ENCODE measurements at places on chromosomes 5 and 9.
A peak's percentile ranks its signal among the peaks of the same experiment; 100 is the strongest.

DNA sequence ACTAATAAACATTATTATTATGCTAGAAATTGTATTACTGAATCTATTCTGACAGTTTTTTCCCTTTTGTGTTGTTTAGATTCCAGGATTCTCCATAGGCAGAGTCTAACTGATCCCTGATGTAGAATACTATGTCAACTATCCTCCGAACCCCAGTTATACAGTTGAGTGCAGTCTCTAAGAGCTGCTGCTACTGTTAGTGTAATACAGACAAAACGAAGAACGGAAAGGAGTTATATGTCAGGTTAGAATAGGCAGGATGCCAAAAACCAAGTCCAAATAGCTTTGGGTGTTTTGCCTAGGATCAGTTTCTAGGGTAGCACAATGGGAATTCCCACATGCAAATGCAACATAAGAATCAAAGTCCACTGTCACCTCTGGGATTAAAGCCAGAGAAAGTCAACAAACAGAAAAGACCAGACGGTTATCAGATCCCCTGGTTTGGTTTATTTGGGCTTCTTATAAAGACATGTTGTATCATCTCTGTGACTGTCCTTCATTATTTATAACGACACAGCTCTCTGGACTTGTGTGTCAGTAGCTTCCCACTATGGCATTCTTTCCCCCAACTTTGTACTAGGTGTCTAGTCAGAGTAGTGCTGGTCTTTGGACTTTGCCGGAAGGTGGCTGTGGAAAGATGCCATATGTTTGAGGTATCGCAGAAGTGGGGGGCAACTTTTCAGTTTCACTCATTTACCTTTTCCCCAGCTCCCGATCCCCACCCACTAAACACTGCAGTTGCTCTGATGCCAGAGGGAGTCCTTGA, 14.9 kb upstream of the TMEM38B start:
- DNase-seq, result no peak

GRCh38 chr5:33886283-33886682, 5.5 kb downstream of the ADAMTS12 start:
- no peak for DNase-seq

DNA sequence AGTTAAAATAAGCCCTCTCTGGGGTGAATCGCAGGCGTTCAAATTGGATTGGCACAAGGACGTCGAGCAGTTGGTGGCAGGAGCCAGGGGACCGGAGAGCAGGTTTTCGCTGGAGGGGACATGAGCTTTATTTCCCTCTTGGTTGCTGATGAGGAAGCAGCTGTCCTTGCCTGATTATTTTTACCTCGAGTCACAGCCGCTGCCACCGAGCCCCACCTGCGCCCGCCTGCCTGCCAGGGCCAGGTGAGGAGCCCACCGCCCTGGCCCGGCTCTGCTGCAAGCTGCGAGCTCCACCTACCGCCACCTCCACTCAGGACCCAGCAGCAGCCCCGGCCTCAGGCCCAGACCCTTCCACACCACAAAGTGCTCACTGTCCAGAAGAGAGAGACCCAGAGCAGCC, 9.0 kb upstream of the ADGRD2 start:
- DNase-seq, result no peak

- peak; percentile 53 for DNase-seq
These were observed 29.9 kb downstream of the CPEB4 start for GRCh38 chr5:173917788-173918786.

GRCh38 chr5:6262651-6263363, 115.5 kb downstream of the MED10 start:
- no peak for DNase-seq

DNA sequence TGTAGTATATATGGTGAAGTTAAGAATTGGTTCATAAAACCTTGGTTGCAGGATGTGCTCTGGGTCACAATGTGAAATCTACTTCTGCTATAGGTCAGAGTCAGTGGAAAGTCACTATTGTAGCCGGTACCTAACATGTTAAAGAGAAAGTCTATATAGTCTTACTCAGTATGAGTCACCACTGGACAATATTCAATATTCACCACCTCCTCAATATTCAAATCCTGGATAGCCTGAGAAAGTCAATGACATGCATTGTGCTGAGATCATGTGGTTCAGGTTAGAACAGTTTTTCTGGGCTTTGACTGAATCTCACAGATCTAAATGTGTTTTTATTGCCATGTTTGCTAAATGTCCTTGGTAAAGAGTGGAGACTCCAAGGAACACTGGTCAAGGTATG, 108.8 kb downstream of the HMHB1 start:
- no peak for DNase-seq

DNA sequence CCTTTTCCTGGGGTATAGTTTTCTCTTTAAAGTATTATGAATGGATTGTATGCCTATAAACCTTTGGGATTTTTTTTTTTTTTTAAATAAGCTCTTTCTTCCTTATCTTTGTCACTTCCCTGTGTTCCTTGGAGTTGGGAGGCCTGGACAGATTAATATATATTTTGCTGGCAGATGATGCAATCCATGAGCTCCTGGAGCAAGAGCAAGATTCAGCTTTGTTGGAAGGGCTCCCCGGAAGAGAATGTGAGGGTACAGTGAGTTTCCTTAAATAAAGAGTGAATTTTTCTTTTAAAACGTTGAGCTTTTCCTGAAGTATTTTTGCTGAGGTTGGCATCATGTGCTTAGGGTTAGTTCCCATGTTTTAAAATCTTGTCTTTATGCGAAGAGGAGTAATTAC, 98.7 kb upstream of the SLC28A3 start:
- DNase-seq, result no peak

DNA sequence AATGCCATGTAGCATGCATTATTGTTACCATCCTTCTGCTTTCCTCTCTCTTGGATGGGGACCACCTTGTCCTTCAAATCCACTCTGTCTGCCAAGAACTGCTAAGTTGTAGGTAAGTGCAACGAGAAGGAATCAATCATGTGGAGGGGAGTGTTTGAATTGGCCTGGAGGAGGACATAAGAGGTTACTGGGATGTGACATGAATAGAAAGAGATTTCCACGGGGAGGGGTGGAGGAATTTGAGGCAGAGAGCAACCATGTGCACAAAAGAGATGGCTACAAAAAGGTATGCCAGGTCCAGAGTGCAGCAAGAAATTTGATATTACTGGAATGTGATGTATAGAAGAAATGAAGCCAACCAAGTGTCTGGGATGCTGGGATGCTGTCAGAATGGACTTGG, 648.9 kb upstream of the KLF4 start:
- no peak for DNase-seq

DNA sequence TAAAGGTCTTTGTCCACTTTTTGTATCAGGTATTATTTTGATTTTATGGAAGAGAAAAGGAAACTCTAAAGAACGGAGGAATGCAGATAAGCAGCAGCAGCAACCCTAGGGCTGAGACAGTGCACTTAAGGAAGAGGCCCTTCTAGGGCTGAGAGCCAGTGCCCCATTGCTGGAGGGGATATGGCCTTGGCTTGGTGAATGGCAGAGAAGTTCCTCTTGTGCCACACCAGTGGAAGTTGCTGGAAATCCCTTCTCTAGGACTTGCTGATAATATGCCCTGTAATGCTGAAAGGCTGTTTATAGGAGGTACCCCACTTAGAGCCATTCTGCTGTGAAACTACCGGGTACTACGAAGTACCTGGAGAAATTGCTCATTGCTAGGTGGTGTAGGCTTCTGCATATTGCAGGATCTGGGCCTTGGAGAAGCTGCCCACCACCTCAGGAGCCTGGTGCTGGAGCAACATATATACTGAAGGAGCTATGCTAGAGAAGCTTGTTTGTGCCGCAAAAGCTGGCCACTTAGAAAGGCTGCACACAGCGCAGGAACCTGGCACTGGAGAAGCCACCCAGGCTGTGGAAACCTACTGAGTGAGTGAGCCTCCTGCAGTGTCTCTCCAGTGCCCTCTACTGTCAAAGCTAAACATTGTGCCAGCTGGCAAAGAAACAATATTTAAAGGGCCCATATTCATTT, 9.6 kb upstream of the UBTD2 start:
- peak; percentile 76 for DNase-seq

- peak; percentile 89 for DNase-seq
These were observed 25.0 kb upstream of the TDRD7 start for GRCh38 chr9:97386733-97387503.

DNA sequence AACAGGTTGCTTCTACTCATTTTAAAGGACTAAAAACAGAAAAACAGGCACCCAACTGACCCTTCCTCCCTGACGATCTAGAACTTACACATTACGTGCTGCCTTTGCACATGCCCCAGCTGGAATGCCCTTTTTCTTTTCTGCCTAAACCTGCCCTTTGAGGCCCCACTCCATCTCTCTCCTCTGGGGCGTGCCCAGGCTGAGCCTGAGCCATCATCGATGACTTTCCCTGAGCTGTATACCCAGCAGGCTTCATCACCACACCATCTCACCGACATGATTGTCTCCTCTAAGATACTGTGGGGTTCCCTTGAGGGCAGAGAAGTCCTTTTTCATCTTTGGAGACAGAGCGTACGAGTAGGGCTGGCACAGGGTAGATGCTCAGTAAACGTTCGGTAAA, 24.1 kb upstream of the GABBR2 start:
- DNase-seq, result no peak

DNA sequence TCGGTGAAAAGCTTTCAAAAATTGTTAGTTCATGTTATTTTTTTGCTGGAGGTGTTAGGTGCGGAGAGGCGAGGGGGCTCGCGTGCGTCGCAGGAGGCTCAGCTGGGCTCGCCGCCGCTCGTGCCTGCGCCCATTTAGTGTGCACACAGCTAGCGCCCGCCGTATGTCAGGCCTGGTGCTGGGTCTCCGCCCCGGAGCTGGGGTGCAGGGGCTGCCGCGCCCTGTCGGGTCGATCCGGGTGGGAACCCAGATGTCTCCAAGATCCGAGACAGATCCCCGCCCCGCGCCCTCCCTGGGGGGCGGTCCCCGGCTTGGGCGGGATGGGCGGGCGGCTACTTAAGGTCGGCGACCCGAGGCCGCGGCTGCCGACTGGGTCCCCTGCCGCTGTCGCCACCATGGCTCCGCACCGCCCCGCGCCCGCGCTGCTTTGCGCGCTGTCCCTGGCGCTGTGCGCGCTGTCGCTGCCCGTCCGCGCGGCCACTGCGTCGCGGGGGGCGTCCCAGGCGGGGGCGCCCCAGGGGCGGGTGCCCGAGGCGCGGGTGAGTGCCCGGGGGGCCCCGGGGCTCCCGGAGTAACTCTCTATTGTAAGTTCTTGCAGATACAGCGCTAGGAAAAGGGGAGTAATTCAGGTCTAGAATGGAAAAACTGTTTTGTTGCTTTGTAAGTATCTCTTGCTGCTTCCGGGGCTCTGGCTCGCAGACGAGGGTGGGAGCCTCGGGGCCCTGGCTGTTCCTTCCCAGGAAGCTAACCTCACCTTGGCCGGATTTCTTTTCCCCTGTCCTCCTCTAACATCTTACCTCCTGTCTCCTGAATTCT, 31.7 kb downstream of the GSN start:
- peak; percentile 85 for DNase-seq

DNA sequence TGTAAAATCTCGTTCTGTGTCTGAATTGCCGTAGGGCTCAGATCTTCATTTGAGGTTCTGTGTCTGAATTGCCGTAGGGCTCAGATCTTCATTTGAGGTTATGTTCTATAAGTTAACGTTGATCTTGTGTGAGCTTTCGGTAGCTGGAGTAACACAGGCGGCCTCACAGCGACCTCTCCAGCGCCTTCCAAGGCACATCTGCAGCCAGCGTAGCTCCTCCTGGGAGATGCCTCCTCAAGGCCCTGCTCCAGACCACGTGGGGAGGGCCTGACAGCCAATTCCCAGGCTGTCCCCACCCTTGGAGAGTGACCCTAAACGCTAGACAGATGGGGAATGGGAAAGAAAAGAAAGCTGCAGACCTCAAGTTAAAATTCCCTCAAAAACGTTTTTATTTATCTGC, 8.7 kb upstream of the AHRR start:
- no peak for DNase-seq

- peak; percentile 61 for DNase-seq
These were observed 318.1 kb downstream of the PIK3R1 start for GRCh38 chr5:68533571-68534084.

DNA sequence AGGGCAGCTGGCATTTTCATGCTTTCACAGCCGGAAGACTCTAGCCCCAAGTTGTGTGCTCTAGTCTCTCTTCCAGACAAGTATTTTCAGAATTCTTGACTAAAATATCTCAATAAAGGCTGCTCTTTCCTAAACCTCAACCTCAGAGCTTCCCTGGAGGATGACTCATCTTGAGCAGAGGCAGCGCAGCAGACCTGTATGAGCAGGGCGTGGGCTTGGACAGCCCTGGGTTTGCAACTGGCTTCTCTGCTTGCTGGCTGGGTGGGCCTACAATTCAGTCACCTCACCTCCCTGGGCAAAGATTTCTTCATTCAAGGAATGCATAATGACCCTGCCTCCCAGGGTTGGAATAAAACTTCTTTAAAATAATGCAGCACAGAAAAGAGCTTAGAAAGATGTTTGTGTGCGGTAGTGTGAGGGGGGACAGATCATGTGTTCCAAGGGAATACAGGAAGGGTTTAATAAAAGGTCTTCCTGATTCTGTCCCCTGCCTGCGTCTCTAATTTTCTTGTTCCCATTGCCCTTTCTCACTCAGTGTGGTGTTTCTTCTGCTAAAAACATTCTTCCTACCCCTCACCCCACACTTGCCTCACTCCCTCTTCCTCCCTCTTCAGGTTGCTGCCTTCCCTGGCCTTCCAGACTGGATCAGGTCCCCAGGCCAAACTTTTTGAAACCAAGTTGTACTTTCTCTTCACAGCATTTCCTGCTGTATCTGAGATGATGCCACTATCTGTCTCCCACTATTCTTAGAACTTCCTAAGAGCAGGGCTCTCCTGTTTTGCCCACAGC, 39.4 kb upstream of the MAP1B start:
- DNase-seq, result no peak

DNA sequence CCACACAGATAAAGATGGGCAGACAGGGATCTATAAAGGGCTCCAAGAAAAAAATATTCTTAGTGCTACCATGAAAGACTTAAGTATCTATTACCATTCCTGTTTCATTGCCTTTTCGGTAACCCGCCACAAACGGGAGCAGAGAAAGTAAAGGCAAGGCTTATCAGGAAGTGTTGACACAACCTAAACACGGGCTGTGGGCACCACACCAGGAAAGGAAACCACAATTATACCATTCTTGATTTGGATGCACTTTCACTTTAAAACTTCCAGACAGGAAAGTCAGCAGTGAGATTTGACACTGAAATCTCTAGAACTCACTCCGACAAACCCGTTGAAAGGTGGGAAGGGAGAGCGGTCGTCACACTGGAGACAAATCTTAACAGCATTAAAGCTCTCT, 6.5 kb downstream of the TLE1 start:
- DNase-seq, result no peak

DNA sequence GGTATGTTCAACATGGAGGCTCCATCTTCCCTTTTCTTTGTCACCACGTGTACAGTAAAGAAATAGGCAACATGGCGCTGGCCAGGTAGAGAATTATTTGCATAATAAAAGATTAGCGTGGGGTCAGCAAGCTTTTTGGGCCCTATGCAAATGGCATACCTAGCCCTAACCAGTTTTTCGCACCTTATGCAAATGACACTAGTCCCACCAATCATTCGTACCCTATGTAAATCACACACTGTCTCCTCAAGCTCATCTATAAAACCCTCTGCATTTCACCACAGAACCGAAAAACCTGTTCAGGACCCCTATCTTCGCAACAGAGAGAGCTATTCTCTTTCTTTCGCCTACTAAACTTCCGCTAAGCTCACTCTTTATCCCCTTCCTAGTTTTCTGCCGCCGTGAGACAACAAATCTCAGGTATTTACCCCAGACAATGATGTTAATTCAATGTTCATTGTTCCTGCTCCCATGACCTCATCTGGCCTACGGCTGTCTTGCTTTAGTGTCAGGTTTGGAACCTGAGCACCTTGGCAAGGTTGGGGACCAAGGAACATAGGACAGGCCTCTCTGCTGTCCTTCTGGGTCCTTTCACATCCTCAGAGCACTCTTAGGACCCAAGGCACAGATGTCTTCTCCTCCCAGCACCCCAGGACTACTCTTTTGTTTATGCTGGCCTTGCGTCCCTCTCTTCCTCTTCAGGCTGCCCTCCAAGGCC, 180.7 kb upstream of the RAI14 start:
- no peak for DNase-seq

- peak; percentile 24 for DNase-seq
These were observed 16.2 kb upstream of the SLC6A3 start for GRCh38 chr5:1461396-1461795.
